ENCODE measurements at places on chromosomes 1 and 21. TPM values are rescaled to one million over a fixed set of nuclear protein-coding genes. Genes with fewer than 3 reads are reported as not detected.

LAMC2 gene
- 34.9 TPM for total RNA-seq

LDLRAD1 gene
- total RNA-seq = not detected

RCC2 gene
- 101 TPM for total RNA-seq

ZSCAN20 gene
- total RNA-seq = 2.7 TPM

ACOT11 gene
- 4.0 TPM for total RNA-seq

TGFB2 gene
- 12.7 TPM for total RNA-seq

KIF17 gene
- total RNA-seq = 1.5 TPM

EFNA1 gene
- 42.5 TPM for total RNA-seq

SLC5A9 gene
- total RNA-seq = 3.9 TPM

NPHS2 gene
- total RNA-seq = not detected

GBP1 gene
- total RNA-seq = 0.51 TPM

SGIP1 gene
- total RNA-seq = not detected

PTGS2 gene
- total RNA-seq = 24.2 TPM

LORICRIN gene
- total RNA-seq = not detected
